ENCODE measurements at places on chromosomes 5 and 9.

- DNase-seq, result no peak
Measured at GRCh38 chr5:64789457-64789856, 20.7 kb downstream of the CWC27 start.

GRCh38 chr9:114434878-114435311 is 47.1 kb upstream of the AKNA start:
- peak; percentile 18 for DNase-seq

DNA sequence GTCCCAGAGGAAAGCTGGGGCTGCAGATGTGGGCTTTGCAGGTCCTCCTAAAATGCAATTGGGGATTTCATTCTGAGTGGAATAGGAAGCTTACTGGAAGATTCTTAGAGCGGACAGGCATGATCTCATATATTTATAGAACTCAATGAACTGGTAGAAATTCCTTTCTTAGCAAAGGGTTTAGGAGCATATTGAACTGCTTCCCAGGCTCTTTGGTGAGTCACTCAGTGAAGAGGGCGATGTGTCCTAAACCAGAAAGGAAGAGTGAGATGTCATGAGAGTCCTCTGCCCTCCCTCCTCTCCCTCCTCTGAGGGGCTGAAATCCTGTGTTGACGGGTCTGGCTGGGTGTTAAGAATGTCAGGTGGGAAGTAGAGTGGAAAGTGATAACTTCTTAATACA is 26.3 kb upstream of the SEMA6A start:
- peak; percentile 59 for DNase-seq

GRCh38 chr5:120683580-120683979 is 219.5 kb downstream of the PRR16 start:
- DNase-seq, result no peak

DNA sequence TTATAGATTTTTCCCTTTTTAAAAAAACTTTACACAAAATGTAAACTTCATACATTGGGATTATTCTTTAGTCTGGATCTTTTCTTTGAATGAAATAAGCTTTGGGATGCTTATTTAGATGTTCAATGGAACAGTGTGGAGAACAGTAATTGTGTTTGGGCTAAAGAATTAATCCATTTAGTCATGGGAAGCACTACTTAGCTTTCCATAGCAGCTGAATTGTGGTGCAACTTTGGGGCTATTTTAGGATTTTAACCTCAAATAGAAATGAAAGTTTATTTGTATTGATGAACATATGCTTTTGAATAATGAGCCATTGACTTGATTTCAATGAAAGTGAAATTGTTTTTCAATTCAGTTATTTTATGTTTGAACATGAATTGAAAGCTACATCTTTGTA is 72.4 kb downstream of the ZCCHC7 start:
- no peak for DNase-seq

Measured in RCC 7860 (cell line).